ENCODE measurements at places on chromosomes 2 and 18.

- DNase-seq = no peak
These were observed 105.6 kb downstream of the FEZ2 start for GRCh38 chr2:36492216-36492945.

DNA sequence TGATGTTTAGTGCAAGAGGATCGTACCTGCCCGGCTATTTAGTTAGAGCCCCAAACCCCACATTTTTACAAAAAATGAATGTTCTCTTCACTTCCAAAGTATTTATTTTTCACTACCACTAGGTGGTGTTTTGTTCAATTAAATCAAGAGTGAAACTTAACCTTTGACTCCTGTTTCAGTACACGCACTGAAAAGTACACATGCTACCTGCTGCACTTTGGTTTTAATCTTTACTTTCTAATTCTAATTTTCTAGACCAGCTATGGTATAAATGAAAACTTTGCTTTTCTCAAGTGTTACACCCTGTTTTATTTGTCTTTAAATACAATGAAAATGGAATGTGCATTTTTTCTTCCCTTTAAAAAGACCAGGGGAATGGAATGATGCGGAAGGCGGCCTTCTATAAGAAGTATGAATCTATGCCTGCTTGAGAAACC, 31.4 kb upstream of the CHN1 start:
- no peak for DNase-seq

- DNase-seq = no peak
These were observed 83.2 kb upstream of the RND3 start for GRCh38 chr2:150570712-150571111.

- no peak for DNase-seq
These were observed 32.1 kb upstream of the PTMA start for GRCh38 chr2:231676243-231676642.

DNA sequence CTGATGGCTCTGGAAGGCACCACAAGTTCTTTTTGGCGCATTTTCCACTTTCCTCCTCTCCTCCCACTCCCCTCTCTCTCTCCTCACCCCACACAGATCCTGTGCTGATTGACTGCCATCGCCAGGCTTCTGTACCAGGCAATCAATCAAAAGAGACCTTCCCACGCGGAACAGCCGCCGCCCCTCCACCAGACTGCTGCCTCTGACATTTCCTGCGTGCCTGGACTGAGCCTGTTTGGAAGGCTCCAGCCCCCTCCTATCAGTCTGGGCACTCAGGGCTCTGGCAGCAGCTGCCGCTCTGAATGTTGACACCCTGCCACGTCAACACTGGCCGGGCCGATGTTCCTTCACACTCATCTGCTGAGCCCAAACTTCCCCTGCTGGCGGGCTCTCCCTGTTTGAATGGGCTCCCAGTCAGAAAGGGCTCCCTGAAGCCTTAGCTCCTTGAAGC, 467.7 kb downstream of the EPHA4 start:
- no peak for DNase-seq

GRCh38 chr2:10146366-10147005, 23.9 kb downstream of the RRM2 start:
- DNase-seq = no peak

DNA sequence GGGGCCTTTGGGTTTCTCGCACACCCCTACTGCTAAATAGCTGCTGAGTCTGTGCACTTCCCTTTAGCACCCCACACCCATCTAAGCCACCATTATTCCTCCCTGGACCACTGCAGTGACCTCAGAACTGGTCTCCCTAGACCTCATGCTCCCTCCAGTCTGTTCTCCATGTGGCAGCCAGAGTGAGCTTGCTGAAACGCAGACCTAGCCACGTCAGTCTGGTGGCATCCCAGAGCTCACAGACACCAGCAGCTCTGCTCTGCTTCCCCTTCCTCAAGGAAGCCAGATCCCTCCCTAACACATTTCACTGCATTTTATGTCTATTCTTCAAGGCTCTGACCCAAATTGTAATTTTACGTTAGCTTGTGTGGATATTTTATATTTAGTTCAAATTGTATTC, 144.4 kb downstream of the DYSF start:
- DNase-seq = no peak

DNA sequence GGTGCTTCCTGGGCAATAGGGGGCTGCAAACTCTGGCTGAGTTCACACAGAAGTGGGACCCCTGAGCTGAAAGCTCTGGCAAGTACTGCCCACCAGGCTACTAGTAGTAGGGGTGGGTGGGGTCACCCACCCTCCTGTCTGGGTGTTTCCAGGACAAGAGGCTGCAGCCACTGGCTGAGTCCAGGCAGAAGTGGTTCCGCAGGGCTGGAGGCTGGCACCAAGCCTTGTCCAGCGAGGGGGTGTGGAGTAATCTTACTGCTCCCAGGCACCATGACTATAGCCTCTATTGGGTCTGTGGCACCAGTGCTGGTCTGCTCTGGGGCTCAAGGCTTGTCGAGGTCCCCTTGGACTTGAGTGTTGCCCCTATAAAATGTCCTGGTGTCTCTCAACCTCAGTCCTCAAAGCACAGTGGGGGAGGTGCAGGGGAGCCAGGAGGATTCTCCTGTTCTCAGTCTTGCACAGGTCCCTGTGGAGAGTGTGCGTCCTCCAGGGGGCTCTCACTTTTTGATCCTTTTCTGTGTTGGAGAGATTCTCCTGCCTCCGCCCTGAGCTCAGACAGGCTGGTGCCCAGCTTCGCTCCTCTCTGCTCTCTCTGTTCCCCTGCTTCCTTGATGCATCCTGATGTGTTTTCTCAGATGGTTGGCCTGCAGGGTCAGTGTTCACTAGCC, 48.1 kb downstream of the NUP35 start:
- no peak for DNase-seq

- DNase-seq = peak; percentile 72
These were observed 53.8 kb upstream of the RBM44 start for GRCh38 chr2:237744613-237745249.

- no peak for DNase-seq
These were observed 115.1 kb downstream of the LRP2 start for GRCh38 chr2:169247211-169247610.

DNA sequence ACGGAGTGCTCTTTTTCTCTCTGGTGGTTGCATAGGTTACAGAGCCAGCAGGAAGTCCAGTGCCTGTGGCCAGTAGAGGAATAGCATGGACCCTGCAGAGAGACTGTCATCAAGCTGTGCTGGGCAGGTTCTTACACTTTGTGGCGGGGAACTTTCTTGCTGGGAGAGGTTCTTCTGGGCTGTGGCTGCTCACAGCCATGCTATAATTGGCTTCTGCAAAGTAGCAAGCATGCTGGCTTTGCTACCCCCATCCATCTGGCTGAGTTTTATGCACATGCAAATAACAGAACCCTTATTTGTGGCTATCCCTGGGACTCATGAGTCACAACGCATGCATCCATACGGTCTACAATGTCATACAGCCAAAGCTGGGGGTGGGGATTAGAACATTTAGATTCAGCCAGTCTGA, 68.9 kb downstream of the PLCL1 start:
- DNase-seq = no peak

DNA sequence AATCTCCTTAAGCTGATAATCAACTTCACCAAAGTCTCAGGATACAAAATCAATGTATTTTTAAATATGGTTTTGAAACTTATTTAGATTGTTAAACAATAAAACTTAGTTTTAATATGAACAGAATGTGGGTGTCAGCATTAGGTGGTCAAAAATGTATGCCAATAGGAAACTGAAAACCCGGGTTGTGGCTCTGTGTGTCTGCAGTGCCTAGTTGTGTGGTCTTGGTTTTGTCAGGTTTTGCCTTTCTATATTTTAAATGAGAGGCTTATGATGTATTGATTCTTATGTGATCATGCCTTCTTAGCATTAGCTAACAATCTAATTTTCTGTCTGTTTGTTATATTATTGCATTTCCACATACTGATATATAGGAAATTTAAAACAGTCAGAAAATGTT, 227.8 kb downstream of the ZNF407 start:
- DNase-seq = no peak

GRCh38 chr2:25897506-25897905, 19.2 kb upstream of the ASXL2 start:
- no peak for DNase-seq

- no peak for DNase-seq
These were observed 22.2 kb downstream of the SPAG16 start for GRCh38 chr2:213306316-213306942.

- no peak for DNase-seq
These were observed 14.6 kb downstream of the ALPG start for GRCh38 chr2:232421189-232421785.

DNA sequence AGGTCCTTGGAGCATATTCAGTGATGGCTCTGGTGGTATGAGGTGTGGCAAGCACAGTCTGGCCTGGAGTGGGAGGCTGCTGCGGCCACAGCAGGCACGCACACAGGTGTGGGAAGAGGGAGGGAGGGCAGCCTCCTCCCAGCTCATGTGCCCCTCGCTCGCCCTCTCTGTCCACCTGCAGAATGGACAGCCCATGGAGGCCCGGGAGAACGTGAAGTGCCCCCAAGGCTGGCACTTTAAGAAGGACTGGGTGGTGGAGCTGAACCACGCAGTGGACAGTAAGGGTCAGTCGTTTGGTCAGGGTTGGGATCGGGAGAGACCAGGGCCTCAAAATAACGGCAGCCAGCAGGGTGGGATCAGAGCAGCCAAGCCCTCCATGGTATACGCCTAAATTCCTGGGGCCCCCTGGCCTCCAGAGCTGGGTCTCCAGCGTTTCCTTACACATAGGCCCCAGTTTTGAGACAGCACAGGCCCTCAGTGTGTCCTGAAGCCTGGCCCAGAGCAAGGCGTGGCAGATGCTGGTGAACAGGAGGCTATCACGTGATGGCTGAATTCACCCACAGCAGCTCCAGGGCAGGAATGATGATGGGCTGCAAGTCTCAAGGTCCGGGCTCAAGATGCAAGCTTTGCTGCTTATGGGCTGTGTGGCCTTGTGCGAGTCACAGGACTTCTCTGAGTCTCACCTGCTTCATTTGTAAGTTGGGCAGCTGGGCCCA, 47.9 kb downstream of the FER1L5 start:
- DNase-seq = no peak

- no peak for DNase-seq
These were observed 271.8 kb downstream of the NEDD4L start for GRCh38 chr18:58315739-58316215.

GRCh38 chr2:116489944-116490343, 1324.5 kb upstream of the DDX18 start:
- DNase-seq = no peak

DNA sequence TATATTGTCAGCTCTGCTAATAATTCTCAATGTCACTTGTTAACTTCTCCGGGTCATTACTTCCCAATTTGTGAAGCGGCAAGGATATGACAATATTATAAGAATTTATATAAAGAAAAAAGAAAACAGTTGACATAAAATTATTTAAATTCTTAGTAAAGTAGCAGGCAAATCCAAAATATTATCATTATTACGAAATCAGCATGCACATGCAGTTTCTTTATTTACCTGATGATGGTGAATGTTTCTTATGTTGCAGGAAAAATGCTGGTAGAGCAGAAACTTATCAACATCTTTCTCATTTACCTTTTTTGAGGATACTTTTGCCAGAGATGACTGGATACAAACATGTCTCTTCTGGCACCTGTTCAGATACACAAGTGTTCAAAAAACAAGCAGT, 38.1 kb downstream of the SRBD1 start:
- no peak for DNase-seq

DNA sequence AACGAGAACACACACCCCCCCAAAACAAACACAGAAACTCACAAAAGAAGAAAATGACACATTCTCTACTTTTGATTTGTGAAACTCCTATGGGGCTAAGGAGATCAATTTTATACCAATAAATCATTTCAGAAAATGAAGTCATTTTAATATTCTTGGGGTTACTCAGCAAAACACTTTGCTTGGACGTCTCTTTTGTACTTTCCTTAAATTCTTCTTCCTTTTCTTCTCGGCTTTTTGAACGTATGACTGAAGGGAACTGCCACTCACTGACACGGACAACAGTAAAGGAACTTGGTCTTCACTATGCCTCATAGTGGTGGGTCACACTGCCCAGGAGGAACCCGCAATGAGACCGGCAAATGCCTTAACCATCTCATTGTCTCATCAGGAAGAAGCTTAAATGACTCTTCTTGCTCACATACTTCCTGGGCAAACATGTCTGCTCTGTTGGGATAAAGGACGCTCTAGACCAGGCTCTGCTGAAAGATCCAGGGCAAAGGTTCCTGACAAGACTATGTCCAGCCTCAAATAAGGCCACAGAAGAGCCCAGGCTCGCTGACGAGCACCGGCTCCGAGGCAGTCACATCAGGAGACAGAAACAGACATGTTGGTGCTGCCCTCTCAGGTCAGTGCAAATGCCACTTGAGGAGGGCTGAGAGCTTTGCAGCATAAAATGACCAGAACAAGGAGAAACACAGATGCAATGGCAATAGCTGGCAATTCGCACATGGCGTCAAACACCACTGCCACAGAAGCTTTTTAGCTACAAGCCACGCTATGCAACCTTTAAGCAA, 205.5 kb downstream of the TGIF1 start:
- no peak for DNase-seq

DNA sequence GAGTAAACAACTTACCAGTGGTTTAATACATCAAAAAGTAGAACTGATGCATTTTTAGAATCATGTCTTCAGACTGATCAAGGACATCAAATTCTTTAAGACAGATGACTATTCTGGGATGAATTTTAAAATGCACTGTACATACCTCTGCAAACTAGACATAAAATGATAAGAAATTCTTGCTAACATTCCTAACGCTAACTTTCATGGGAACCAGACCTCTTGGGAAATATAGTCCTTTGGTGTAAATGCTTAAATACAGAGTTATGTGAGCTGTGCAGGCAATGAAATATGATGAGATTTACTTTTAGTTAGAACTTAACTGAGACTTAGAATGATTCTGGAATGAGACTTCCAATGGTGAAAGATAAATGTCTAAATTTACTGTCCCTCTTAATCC, 562.0 kb downstream of the NR4A2 start:
- no peak for DNase-seq

DNA sequence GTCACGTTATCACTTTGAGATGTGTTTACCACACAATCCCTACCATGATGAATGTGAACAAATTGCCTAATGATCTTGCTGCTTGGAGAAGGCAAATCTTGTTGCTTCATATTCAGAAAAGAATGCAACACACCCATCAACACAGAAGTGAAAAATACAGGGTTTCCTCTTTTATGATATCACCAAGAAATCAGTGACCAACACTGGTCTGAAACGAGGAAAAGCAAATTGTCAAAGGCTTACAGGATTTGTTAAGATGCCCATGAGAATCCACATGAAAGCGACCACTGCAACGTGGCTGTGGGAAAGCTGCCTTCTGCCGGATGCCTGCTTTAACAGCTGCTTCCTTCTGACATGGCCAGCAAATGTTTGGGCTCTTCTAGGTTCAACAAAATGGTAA, 397.6 kb upstream of the LRATD1 start:
- DNase-seq = no peak

DNA sequence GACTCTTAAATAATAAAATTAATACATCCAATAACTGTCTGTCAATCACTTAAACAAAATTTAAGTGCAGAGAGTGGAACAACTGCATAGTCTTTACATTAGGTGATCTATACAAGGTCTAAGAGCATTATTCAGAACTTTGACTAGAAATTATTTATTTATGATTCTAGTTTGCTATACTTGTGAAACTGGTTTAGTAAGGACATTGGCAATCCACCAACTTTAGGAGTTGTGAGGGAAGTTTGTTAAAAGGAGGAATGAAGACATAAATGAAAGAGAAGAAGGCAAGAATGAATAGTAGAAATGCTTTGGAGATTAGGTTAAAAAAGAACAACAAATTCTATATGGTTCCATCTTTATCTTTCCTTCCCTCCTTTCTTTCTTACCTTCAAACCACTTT, 217.5 kb downstream of the GPD2 start:
- no peak for DNase-seq

- no peak for DNase-seq
These were observed 92.3 kb upstream of the THUMPD2 start for GRCh38 chr2:39871291-39871761.

Data from effector CD8-positive, alpha-beta T cell (primary cell).